ENCODE measurements at places on chromosomes 3 and 15.

- DNase-seq, result no peak
These were observed 2.6 kb upstream of the MDFIC2 start for GRCh38 chr3:70315021-70315420.

DNA sequence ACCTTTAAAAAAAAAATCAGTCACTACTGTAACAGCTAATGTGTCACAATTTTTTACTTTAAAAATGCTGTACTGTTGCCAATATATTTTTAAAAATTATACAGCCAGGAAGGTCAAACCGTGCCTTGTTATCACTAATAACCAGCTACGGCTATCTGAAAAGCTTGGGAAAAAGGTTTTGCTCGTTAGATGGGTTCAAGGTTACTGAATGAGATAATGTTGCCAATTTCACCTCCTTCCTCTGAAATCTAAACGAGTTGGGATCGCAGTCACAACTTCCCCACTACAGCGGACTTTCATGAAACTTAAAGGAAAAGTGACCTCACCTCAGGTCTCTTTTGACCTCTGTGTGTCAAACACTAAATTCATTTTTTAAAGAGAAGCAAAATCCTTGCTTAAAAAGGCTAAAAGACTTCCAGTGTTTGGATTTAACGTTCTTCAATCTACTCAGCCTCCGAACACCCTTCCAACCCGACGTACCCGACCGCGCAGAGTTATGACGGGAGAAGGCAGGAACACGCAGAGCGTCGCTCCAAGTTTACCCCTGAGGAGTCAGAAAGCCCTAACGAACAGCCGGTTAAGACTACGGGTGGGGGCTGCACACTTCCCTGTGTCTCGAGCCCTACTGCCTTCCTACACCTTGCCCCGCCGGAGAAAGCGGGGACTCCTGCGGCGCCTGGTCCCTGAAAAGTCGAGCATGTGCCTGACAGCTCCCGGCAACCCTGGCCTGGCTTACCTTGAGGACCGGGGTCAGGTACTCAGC is 860 bp downstream of the ATG3 start:
- no peak for DNase-seq

- DNase-seq, result no peak
These were observed 25.6 kb upstream of the GOLGA6L2 start for GRCh38 chr15:23472678-23473077.

- DNase-seq, result no peak
These were observed 95.1 kb upstream of the TMC3 start for GRCh38 chr15:81469154-81469553.

DNA sequence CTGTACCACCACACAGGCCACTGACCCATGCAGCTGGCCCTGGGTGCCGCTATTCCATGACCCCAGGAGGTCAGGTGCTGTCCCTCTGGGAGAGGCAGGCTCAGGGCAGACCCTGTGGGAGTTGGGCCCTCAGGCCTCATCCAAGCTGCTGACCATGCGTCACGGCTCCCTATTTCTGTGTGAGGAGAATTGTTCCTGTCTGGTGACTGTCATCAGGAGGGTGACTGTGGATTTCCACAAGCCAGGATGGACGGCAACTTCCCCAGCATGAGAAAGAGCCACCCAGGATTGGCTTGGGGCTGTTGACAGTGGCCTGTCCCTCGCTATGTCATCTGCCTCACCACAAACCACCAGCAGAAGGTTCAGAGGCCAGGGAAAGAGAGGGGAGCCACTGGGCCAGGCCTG is 41.4 kb downstream of the ZDHHC19 start:
- DNase-seq, result no peak

DNA sequence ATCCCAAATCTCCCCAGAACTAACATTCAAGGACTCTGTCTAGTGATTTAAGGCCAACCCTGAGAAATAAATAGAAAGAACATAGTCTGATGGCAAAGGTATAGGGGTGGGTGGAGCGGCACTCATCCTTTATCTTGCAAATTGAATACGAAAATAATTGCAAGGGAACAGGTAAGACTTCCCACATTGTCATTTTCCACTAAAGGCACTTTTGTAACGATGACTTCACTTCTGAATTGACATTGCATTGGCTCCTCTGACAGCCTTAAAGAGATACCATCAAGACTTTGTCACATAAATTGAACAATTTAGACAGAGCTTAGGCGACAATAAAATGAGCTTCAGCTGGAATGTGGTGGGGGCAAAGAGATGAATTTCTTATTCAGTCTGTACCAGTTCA is 75.3 kb upstream of the PLCL2 start:
- no peak for DNase-seq

- DNase-seq, result no peak
These were observed 289.8 kb upstream of the ROPN1 start for GRCh38 chr3:124281453-124282316.

GRCh38 chr15:78302579-78303312 is 3.3 kb upstream of the SKIC8 start:
- no peak for DNase-seq

DNA sequence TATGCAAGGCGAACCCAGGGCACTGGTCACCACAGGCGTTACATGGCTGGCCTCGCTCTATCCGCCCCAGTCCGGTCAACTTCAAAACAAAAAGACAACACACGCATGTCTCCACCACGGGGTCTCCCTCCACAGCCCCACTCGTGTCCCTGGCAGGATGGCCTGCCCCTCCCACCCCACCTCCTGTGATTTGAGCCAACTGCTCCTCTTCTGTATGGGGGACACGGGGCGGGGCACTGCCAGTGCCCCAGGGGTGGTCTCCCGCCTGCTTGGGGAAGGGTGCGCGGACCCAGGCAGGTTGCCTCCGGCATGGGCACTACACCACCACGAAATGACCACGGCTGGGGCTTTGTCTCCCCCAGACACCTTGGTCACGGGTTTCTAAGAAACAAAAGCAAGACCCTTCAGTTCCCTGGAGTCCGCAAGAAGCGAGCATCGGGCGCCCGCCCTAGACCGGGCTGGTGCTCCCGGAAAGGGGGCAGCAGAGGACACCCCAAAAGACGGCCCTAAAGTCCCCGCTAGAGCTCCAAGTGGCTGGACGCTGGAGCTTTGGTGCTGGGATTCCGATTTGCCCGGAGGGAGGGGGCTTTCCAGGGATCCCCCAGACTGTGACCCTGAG is 219.3 kb upstream of the PRICKLE2 start:
- DNase-seq, result no peak

DNA sequence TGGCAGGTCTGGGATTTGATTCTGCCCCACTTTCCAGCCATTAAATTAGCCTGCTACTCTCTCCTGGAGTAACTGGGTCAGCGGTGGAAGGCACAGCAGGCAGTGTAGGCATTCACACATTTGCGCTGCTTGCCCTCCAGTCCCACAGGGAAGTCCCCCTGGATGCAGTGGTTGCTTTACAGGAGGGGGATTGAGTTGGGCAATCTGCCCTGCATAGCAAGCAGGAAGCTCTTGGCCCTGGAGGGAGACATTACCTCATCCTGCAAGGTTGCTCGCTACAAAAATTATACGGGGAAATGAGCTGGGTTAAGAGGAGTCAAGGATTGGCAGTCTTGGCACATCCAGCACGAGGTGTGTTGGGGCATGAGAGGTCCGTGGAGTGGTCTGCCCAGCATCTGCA is 14.8 kb downstream of the MCM2 start:
- DNase-seq, result no peak

DNA sequence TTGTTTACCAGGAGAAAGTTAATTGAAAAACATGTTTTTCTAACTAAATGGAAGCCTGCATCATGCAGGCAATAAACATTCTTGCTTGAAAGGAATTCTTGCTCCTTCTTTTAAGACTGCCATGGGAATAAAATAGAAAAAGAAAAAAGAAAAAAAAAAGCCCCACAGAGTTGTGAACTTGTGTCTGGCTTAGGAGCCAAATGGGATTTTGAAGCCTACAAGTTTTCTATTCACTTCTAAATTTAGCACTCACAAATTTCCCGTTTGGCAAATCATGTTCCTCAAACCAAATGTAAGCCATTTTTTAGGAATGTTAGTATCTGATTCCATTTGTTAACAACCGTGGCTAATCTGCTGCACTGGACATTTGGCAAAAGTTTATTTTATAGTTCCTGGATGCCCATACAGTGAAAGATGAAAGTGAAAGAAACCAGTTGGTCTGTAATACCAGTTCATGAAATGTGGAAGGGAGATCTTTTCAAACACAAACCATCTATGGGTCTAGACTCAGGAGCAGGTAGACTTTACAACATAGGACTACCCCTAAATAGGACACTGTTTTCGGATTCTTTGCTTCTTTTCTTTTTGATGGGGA is 133.8 kb upstream of the GMNC start:
- DNase-seq, result no peak

DNA sequence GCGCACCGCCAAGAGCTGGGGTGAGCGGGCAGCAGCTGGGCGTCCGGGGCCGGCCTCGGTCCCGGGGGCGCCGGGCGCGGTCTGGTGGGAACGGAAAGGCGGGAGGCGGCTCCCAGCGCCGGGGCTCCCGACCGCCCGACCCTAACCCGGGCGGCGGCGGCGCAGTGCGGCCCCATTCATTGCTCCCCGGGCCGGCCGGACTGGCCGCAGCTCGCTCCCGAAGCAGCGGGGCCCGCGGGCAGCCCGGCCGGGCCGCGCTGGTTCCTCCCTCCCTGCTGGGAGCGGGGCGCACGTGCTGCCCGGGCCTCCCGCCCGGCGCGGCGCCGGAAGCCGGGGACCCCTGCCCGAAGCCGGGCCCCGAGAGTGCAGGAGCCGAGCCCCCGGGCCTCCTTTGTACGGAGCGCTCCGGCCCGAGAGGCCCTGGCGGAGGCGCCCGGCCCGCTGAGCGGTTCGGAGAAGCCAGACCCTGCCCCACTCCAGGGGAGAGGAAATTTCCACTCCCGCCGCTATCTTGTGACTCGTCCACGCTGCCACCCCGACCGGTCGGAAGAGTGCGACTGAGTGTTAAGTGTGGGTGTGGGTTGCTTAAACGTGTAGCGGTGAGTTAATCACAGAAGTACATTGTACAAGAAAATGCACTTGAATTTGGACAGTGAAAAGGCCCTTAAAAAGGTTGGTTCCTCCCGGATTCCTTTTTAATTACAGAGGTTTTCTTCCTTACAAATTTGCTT is 613 bp downstream of the ATP1B3 start:
- DNase-seq, result no peak

DNA sequence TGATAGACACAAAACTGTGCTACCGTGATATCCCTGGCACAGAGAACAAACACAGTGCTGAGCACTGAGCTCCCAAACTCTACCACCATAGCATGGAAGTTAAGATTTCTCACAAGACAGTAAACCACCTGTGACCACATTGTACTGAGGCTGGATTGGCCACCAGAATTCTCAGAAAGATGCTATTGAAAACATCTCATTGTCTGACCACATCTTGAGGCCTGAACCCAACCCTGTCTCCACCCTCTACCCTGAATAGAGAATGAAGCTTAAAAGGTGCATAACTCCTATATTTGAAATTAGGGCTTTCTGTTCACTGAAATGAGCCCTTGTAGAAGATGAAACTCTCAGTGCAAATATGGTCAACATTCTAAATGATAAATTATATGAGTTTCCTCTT is 281.3 kb upstream of the NPAP1 start:
- no peak for DNase-seq

DNA sequence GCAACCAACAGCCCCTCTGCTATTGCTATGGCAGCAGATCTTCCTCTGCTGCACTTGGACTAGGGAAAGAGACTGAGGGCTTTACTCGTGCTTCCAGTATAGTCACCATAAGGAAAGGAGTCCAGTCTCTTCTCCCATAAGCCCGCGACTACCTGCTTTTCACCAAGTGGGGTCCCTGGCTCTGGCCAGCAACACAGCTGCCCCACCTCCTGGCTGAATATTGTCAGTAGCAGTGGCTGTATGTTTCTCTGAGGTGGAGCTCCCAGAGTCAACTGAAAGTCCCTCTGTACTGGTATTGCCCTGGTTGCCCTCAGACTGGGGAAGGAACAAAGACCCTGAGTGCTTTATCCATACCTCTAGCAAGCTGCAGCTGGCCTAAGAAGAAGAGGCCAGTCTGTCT is 719.6 kb downstream of the SQOR start:
- no peak for DNase-seq

- DNase-seq, result no peak
These were observed 365.0 kb downstream of the ROBO2 start for GRCh38 chr3:77404871-77405270.

DNA sequence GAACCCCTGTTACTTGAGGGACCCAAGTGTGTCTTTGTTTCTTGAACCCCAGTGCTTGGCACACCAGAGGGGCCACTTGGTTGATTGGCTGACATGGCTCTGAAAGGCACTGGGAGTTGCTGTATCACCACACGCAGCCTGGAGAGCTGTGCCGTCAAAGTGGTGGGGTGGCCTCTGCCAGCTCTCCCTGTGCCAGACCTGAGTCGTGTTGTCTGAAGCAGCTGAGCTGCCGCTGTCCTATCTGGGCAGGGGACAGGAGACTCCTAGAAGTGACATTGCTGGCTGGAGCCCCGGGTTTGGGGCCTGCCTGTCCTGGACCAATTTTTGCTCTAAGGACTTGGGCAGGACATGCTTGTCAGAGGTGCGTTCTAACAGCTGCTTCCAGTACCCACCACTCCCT is 5.5 kb upstream of the SNX22 start:
- no peak for DNase-seq

- no peak for DNase-seq
These were observed 109.5 kb downstream of the STAG1 start for GRCh38 chr3:136642711-136643110.

GRCh38 chr3:155702745-155703591 is 41.9 kb downstream of the PLCH1 start:
- DNase-seq, result no peak

- no peak for DNase-seq
These were observed 49.9 kb downstream of the KY start for GRCh38 chr3:134600685-134601463.

DNA sequence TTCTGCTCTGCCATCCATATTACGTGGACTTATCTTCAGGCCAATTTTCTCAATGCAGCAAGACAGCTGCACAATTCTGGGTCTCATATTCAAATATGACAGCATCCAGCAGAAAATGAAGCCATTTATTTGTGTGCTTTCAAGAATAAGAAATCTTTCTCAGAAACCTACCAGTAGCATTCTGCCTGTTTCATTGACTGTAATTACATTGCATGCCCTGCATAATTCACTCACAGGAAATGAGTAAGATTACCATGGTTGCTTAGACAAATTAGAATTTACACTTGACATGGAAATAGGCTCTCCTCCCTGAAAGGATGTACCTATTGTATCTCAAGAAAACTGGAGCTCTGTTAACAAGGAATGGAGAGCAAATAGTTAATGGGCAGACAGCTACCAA is 346.6 kb upstream of the DCBLD2 start:
- DNase-seq, result no peak

GRCh38 chr15:79060175-79060574 is 30.4 kb downstream of the RASGRF1 start:
- DNase-seq, result no peak

Data from NCI-H187 treated with DMSO at 0.1 percent for 48 hours (cell line).